Stimulated activated CD4-positive, alpha-beta T cell treated with anti-CD3 and anti-CD28 coated beads, Interleukin-4, amount 100 ng/mL, for 4 hours (primary cell): ENCODE measurements at places on chromosomes 3 and 15.

DNA sequence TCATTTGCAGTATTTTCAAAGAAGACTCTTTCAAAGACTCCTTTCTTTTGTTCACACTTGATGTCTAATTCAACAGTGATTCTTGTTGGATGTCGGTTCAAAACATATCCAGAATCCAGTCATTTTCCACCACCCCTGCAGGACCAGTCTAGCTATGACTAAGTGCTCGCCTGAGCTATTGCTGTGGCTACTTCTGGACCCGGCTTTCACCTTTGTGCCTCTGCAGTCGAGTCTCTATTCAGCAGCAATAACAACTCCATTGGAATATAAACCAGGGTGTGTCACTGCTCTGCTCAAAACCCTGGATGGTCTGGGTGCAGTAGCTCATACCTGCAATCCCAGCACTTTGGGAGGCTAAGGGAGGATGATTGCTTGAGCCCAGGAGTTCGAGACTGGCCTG lies 55.0 kb downstream of the PRICKLE2 start:
- DNase-seq = no peak

GRCh38 chr15:29037997-29038705 lies 152.4 kb downstream of the APBA2 start:
- no peak for DNase-seq

GRCh38 chr3:49346797-49347251 lies 7.0 kb upstream of the USP4 start:
- DNase-seq = no peak

DNA sequence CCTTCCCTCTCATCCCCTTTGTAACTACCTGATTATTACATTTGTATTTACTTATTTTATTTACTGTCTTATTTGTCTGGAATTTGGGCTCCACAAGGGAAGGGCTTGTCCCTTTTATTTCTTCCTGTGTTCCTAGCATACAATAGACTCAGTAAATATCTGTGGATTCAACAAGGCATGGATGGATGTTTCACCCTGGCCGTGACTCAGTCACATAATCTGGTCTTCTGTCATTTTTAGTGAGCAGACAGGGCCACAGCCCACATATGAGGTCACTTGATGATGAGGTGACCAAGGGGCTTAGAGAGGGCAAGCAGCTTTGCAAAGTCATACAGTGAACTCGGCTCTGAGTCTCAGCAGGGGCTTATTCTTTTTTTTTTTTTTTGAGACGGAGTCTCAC lies 7.8 kb upstream of the DAG1 start:
- no peak for DNase-seq

- no peak for DNase-seq
Observed at GRCh38 chr3:16975083-16975482, 90.3 kb downstream of the PLCL2 start.

GRCh38 chr3:64321747-64322146 lies 96.5 kb upstream of the PRICKLE2 start:
- no peak for DNase-seq

DNA sequence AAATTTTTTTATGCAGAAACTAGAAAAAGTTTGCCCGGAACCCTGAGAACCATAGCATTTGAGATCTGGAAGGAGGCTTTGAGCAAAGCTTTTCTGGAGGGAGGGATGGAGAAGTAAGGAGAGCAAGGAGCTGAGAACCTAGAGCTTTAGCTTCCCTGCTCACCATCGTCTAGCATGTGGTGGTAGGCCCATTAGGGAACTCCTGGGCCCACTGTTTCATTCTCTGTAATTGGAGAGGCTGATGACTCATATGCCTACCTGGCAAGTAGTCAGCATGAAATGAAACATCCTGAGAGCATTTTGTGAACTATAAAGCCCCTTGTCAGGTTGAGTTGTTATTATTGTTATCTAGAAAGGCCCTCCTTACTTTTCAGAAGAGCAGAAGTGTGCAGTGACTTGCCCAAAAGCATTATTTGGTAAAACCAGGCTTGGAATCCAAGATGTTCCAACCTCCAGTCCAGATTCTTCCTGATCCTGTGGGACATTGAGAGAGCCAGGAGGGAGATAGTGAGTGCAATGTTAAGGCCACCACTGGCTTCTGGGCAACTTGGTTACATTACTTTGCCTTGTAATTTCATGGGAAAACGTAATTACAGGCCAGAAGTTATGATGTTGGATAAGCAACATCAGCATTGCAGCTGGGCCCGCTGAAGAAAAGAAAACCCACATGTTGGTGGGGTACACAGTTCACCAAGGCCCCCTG lies 104.5 kb upstream of the BFSP2 start:
- DNase-seq = no peak
